ENCODE measurements at places on chromosomes 11 and 22. TPM values are rescaled to one million over a fixed set of nuclear protein-coding genes. Genes with fewer than 3 reads are reported as not detected.

Gene LGALS1
- 16.8 TPM for total RNA-seq

Gene DEFB131B
- not detected for total RNA-seq

Gene SPON1
- total RNA-seq, result 18.9 TPM

Gene PSMA1
- 150 TPM for total RNA-seq

Gene OR52W1
- total RNA-seq, result not detected

DNA sequence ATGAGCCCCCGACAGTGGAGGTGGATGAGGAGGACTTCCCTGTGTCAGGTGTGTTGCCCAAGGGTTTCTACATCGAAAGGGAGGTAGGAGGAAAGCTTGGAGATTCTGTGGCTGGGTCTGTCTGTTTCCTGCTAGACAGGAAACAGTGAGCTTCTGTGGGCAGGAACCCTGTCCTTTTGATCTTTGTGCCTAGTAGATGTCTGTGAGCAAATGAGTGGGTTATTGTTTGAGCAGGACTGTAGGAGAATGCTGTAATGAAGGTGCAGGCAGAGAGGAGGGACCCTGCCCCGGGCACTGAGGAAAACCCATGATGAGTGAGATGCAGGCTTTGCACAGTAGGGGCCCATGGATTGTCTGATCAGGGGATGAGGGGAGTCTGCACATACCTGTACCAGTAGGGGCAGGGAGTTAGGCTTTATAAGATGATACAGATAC, 14.0 kb downstream of the USP35 start:
- peak; percentile 81 for DNase-seq

- no peak for DNase-seq
Measured at GRCh38 chr11:111571829-111572501, 30.3 kb upstream of the SIK2 start.

Gene SLC25A18
- total RNA-seq, result not detected

DNA sequence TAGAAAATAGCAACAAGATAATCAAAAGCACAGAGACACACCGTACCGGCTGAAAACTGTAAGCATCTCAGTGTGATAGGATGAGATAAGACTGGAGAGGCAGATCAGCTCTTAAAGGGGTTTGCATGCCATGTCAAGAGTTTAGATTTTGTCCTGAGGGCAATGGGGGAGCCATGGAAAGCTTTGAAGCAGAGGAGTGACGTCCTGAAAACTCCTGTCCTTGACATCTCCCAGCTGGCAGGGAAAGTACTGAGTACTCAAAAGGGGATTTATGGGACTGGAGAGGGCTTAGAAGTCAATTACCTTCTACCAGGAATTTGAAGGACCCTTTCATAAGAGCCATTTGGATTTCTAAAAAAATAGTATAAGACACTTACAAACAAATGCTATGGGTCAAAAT, 420.5 kb upstream of the NARS2 start:
- no peak for DNase-seq

DNA sequence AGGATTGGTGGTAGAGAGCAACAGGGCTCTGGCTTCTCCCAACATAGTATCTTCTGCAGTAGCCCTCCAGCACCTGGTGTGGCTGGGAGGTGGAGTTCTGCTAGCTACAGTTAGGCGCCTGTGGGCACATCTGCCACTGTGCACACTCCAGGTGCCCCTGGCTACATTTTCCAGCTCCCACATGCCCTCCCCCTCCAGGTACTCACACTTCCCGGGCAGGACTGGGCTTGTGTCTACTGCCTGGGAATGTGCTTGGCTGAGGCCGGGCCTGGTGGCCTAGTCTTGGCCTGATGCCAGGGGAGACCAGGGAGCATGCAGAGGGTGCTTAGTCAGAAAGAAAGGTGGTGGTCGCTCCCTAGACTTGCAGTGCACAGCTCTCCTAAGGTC, 15.8 kb downstream of the PHLDB1 start:
- no peak for DNase-seq

Gene BBOX1
- not detected for total RNA-seq

- no peak for DNase-seq
Measured at GRCh38 chr11:4093519-4094347, 866 bp upstream of the RRM1 start.

DNA sequence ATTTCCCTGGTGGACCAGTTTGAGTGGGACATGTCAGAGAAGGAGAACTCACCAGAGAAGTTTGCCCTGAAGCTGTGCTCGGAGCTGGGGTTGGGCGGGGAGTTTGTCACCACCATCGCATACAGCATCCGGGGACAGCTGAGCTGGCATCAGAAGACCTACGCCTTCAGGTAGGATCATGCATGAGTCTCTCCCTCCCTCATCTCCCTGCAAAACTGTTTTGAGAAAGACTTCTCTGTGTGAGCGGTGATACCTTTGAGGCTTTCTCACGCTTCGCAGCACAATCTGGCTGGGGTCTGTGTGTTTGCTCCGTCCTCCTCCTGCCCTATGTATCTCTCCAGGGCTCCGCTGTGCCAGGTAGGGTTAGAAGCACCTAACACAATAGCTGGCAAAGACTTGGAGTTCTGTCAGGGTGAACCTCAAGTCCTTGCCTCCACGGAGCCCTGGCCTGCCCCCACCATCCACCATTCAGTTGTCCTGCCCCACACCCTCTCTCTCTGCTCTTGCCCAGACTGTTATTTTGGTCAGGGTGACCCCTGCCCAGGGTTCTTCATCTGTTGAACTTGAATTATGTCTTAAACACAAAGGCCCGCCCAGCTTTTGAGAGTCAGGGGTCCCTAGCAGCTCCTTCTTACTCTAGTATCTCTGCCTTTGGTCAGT, 13.4 kb downstream of the DERL3 start:
- no peak for DNase-seq

Gene KRTAP5-11
- not detected for total RNA-seq

Measured in naive thymus-derived CD8-positive, alpha-beta T cell (primary cell).